ENCODE measurements at places on chromosomes 13 and 19. TPM values are rescaled to one million over a fixed set of nuclear protein-coding genes. Genes with fewer than 3 reads are reported as not detected.
A peak's percentile ranks its signal among the peaks of the same experiment; 100 is the strongest.

GRCh38 chr19:12611361-12611699 is 610 bp downstream of the ZNF791 start:
- peaks cover 34% of the 10 kb centered on the region for H3K36me3 ChIP-seq
- H3K27ac ChIP-seq = peak overlapping the region; percentile 55
- H3K27me3 ChIP-seq = no peaks in the 10 kb centered on the region
- peak overlapping the region; percentile 78 for H3K4me3 ChIP-seq
- peaks cover 8% of the 10 kb centered on the region for H3K4me1 ChIP-seq

- H3K27me3 ChIP-seq = no peaks in the 10 kb centered on the region
Observed at GRCh38 chr19:48370955-48371354, 6.8 kb downstream of the SYNGR4 start.

DNA sequence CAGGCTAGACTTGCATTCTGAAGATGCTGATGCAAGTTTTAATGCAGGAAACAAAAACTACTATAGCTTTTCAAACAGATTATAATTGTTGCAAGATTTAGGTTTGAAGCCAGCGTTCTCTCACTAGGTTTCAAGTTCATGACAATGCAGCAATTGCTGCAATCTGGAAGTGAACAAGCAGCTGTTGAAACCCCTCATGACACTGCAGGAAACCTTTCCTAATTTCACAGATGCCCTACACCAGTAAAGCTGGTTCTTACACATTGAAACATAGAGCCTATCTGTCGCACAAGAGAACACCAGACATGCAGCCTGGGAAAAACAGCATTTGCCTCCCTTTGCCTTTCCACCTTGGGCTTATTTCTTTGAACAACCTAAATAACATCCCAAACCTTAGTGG is 1737.2 kb upstream of the MIR17HG start:
- DNase-seq = no peak
- no peak overlapping the region for H3K27ac ChIP-seq
- no peaks in the 10 kb centered on the region for H3K4me1 ChIP-seq
- H3K36me3 ChIP-seq = no peaks in the 10 kb centered on the region

DNA sequence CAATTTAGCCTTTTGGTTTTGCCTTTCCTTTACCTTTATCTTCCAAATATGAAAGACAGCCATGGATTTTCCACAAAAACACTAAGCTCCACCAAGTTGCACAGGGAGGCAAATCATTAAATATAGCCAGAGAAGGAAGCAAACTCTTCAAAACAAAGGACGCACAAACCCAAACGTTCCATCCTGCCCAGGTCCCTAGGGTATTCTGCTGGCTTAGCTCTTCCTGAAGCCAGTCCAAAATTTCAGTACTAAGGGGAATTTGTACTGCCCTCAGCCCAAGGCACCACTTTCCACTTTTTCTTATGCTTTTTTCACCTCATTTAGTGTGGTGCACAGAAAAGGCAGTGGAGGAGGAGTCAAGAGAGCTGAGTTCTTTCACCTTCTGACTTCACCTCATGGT is 169.9 kb downstream of the FLT1 start:
- no peak overlapping the region for H3K4me3 ChIP-seq
- no peak for DNase-seq
- H3K4me1 ChIP-seq = no peaks in the 10 kb centered on the region
- H3K36me3 ChIP-seq = no peaks in the 10 kb centered on the region
- peaks cover 53% of the 10 kb centered on the region for H3K27me3 ChIP-seq

DNA sequence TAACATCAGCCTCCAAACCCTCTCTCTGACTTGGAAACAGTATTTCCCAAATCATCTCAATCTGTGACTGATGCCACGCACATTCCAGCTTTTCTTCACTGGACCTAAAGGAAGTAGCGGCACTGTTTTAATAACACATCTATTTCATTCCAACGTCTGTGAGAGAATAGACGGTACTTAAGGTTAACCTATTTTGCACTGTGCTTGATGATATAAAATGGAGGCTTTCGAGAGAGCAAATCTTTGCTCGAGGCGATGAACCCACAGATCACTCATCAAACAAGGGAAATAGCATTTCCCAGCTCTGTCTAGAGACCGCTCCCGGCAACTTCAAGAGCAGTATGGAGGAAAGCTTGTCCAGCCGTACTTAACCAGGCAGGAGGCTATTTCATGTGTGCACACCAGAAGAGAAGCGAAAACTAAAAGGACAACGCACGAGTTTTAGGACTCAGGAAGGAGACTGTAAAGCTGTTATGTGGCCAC is 2.9 kb downstream of the UBL3 start:
- peaks cover 50% of the 10 kb centered on the region for H3K4me1 ChIP-seq
- no peak for DNase-seq
- no peaks in the 10 kb centered on the region for H3K27me3 ChIP-seq
- H3K27ac ChIP-seq = peak overlapping the region; percentile 33
- H3K36me3 ChIP-seq = no peaks in the 10 kb centered on the region

GRCh38 chr13:112248406-112248760 is 127.8 kb upstream of the SPACA7 start:
- no peaks in the 10 kb centered on the region for H3K4me1 ChIP-seq
- H3K27me3 ChIP-seq = peaks cover 100% of the 10 kb centered on the region
- H3K27ac ChIP-seq = no peak overlapping the region
- H3K36me3 ChIP-seq = no peaks in the 10 kb centered on the region

- peaks cover 53% of the 10 kb centered on the region for H3K4me1 ChIP-seq
- no peak for DNase-seq
- no peaks in the 10 kb centered on the region for H3K27me3 ChIP-seq
- H3K36me3 ChIP-seq = no peaks in the 10 kb centered on the region
Observed at GRCh38 chr13:80083081-80083852, 257.7 kb downstream of the SPRY2 start.

- no peaks in the 10 kb centered on the region for H3K4me1 ChIP-seq
- no peaks in the 10 kb centered on the region for H3K36me3 ChIP-seq
- no peak overlapping the region for H3K4me3 ChIP-seq
- no peak for DNase-seq
- H3K27ac ChIP-seq = no peak overlapping the region
- peaks cover 39% of the 10 kb centered on the region for H3K27me3 ChIP-seq
Observed at GRCh38 chr19:31955061-31955460, 390.3 kb upstream of the ZNF507 start.

GRCh38 chr19:58277748-58278540 is 811 bp upstream of the ZNF8 start:
- peaks cover 6% of the 10 kb centered on the region for H3K4me1 ChIP-seq
- H3K27ac ChIP-seq = 0 out of 2 replicates have a peak overlapping the region, but pooled peaks have one; percentile 17
- H3K4me3 ChIP-seq = peak overlapping the region; percentile 79

GRCh38 chr13:40063278-40063698 is 407.8 kb downstream of the COG6 start:
- no peak overlapping the region for H3K4me3 ChIP-seq
- H3K4me1 ChIP-seq = no peaks in the 10 kb centered on the region
- no peaks in the 10 kb centered on the region for H3K27me3 ChIP-seq
- no peak overlapping the region for H3K27ac ChIP-seq
- no peak for DNase-seq

DNA sequence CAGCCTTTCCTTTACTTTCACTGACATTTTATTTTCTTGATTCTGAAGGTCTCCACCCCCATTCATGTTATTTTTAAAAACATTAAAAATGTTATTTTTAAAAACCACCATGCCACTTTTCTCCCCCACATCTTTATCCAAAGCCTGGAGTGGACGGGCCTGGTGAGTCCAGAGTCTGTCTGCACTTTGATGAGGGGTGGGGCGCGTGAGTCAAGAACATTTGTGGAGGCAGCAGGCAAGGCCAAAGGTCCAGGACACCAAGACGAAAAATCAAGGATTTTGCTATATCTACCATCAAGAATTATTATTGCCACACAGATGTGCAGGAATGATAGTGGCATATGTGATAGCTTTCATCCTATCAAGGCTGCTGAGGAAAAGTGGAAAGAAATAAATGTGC is 224.9 kb downstream of the FGF9 start:
- H3K27ac ChIP-seq = no peak overlapping the region
- H3K4me1 ChIP-seq = no peaks in the 10 kb centered on the region
- H3K4me3 ChIP-seq = no peak overlapping the region

GRCh38 chr19:41327576-41328156 is 17.7 kb downstream of the CCDC97 start:
- H3K4me1 ChIP-seq = peaks cover 16% of the 10 kb centered on the region
- H3K27me3 ChIP-seq = no peaks in the 10 kb centered on the region
- H3K4me3 ChIP-seq = peak overlapping the region; percentile 30
- H3K27ac ChIP-seq = no peak overlapping the region
- H3K36me3 ChIP-seq = no peaks in the 10 kb centered on the region
- peak; percentile 65 for DNase-seq

DNA sequence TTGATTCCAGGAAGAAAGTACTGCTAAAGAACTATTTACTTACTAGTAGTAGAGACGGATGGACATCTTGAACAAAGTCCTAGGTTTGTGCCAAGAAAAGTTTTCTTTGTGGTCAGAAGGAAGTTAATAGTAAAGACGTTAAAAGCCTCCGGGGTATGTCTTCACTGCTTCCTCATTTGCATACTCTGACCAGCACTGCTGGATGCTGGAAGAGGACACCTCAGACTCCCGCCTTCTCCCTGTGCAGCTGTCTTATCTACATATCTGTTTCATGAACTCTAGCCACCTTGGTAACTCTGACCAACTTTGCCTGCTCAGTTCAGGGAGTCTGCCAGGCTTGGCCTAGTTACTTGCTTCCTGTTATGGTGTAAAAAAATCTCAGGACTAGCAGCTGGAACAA is 1109.1 kb upstream of the MIR17HG start:
- H3K36me3 ChIP-seq = no peaks in the 10 kb centered on the region
- H3K27me3 ChIP-seq = no peaks in the 10 kb centered on the region
- peaks cover 8% of the 10 kb centered on the region for H3K4me1 ChIP-seq
- H3K27ac ChIP-seq = no peak overlapping the region
- no peak overlapping the region for H3K4me3 ChIP-seq

DNA sequence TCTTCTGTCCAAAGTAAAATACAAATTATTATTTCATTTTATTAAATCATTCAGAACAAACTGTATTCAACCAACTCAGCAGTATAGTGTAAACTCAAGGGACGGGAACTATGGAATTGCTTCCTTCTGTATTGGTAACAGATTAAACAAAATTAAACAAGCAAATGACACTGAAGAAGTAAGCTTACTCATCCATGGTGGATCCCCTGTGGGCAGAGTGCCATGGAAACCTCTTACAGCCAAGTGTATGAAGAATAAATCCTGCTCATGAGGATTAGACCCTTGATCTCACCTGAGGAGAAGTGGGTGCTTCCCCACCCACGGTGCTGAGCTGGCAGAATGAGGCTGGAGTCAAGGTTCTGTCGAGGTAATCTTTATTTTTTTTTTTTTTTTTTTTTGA is 18.0 kb upstream of the RFXAP start:
- no peak overlapping the region for H3K27ac ChIP-seq
- H3K27me3 ChIP-seq = no peaks in the 10 kb centered on the region
- H3K36me3 ChIP-seq = no peaks in the 10 kb centered on the region
- DNase-seq = no peak
- peaks cover 22% of the 10 kb centered on the region for H3K4me1 ChIP-seq

GRCh38 chr19:6216236-6216995 is 63.4 kb downstream of the MLLT1 start:
- H3K27ac ChIP-seq = no peak overlapping the region
- no peaks in the 10 kb centered on the region for H3K36me3 ChIP-seq
- H3K4me1 ChIP-seq = no peaks in the 10 kb centered on the region
- H3K4me3 ChIP-seq = no peak overlapping the region

DNA sequence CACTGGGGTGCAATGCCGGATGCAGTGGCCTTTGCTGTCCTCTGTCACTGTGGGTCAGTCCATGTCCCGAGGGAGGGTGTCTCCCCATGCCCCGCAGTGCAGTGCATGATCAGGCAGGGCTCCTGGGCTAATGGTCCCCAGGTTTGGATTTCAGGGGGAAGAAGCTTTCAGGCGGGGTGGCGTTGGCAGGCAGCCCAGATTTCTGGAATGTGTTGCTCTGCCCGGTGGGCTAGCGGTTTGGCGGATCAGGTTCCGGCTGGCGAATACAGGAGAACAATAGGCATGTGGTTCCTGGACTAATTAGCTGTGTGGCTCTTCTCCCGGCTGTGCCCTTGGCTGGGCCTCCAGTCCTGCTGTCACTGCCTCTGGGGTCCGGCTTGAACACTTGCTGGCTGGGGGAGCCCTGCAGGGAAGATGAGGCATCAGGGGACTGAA is 141.3 kb downstream of the FGF9 start:
- H3K4me1 ChIP-seq = no peaks in the 10 kb centered on the region
- no peak overlapping the region for H3K27ac ChIP-seq
- H3K4me3 ChIP-seq = no peak overlapping the region
- H3K36me3 ChIP-seq = no peaks in the 10 kb centered on the region
- peaks cover 70% of the 10 kb centered on the region for H3K27me3 ChIP-seq
- no peak for DNase-seq

DNA sequence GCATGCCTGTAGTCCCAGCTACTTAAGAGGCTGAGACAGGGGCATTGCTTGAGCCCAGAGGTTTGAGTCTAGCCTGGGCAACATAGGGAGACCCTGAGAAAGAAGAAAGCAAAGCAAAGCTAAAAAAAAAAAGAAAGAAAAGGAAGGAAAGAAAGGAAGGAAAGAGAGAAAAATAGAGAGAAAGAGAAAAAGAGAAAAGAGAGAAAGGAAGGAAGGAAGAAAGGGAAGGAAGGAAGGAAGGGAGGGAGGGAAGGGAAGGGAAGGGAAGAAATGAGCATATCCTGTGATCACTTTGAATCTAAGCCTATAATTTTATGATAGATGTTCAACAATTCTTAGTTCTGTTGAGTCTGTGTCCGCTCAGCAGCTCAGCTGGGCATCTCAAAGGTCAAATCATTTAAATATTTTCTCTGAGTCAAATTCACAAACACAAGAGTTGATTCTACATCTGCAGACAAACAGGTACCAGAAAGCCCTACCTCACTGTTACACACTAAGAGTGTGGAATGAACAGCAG is 70.4 kb downstream of the SUCLA2 start:
- no peak overlapping the region for H3K4me3 ChIP-seq
- DNase-seq = no peak
- no peak overlapping the region for H3K27ac ChIP-seq
- no peaks in the 10 kb centered on the region for H3K27me3 ChIP-seq
- no peaks in the 10 kb centered on the region for H3K4me1 ChIP-seq

DNA sequence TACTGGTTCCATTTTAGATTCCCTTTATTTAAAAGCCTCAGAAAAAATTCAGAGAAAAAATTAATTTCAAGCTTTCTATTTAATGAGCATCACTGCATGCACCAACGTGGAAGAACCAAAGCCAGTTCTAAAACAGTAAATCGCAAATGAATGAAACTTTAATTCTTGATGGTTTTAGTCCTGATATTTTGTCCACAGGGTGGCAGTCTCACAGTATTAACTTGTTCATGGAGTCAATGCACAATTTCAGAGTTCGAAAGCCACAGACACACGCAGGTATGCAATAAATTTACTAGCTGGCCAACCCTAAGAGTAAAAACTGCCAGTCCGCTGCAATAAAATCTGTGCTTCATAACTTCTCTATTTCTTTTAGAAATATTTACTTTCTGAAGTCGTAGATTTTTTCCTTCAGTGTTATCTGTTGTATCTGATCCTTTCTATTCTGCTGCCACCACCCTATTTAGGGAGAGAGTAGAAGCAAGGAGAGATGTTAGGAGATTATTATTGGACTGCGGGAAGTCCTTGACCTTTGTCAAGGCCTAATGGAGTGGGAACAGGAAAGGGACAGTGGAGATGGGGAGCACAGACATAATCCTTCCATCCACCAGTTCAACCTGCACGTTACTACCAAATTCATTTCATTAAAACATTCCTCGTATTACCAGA is 7.0 kb upstream of the WBP4 start:
- no peak overlapping the region for H3K4me3 ChIP-seq
- H3K27ac ChIP-seq = peak overlapping the region; percentile 49
- no peak for DNase-seq
- peaks cover 23% of the 10 kb centered on the region for H3K4me1 ChIP-seq
- H3K27me3 ChIP-seq = no peaks in the 10 kb centered on the region
- no peaks in the 10 kb centered on the region for H3K36me3 ChIP-seq

GRCh38 chr13:57857945-57858344 is 226.4 kb downstream of the PCDH17 start:
- no peak overlapping the region for H3K4me3 ChIP-seq
- DNase-seq = no peak
- no peaks in the 10 kb centered on the region for H3K4me1 ChIP-seq
- H3K27me3 ChIP-seq = no peaks in the 10 kb centered on the region

Gene COL5A3
- total RNA-seq = not detected

Gene SSC5D
- total RNA-seq = 3.9 TPM

Gene KLK15
- total RNA-seq = not detected

Gene ZNF527
- 3.2 TPM for total RNA-seq

Gene CGB8
- total RNA-seq = 5.3 TPM
